ENCODE measurements at places on chromosomes 2 and 18. TPM values are rescaled to one million over a fixed set of nuclear protein-coding genes. Genes with fewer than 3 reads are reported as not detected.

Gene SDC1
- total RNA-seq, result not detected

GRCh38 chr18:40653682-40654081 is 1301.4 kb upstream of the PIK3C3 start:
- DNase-seq, result no peak

GRCh38 chr2:55581874-55582547 is 35.4 kb downstream of the PPP4R3B start:
- no peak for DNase-seq

Gene CCBE1
- total RNA-seq, result not detected

- no peak for DNase-seq
These were observed 63.9 kb downstream of the PRKRA start for GRCh38 chr2:178386986-178387597.

Gene SP140
- 27.5 TPM for total RNA-seq

DNA sequence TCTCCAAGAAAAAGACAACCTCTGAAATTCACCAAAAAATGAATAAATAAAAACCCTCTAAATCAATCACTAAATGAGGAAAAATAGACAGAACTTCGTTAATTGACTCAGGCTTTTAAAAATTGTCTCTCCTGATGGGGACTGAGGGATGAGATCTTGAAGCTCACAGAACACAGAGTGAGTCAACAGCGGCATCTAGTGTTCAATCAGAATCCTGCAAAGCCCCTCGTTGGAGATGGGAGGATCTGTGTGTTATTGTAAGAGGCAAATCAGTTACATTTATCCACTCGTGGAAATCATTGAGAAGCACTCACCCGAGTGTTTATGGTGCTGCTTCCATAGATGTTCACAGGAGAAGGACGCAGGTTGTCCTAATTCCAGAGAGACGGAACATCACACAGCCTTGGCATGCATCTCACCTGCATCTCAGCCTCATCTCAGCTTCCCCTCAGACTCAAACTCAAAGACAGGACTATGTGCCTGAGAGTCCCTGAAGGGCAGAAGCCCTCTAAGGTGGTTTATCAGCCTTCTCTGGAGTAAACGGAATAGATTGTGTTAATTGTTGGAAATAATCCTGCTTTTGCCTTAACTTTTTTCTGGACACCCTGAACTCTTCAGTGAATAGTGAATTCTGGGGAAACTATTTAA is 82.0 kb downstream of the MREG start:
- peak; percentile 49 for DNase-seq

GRCh38 chr2:10775831-10776230 is 36.8 kb downstream of the PDIA6 start:
- DNase-seq, result no peak

DNA sequence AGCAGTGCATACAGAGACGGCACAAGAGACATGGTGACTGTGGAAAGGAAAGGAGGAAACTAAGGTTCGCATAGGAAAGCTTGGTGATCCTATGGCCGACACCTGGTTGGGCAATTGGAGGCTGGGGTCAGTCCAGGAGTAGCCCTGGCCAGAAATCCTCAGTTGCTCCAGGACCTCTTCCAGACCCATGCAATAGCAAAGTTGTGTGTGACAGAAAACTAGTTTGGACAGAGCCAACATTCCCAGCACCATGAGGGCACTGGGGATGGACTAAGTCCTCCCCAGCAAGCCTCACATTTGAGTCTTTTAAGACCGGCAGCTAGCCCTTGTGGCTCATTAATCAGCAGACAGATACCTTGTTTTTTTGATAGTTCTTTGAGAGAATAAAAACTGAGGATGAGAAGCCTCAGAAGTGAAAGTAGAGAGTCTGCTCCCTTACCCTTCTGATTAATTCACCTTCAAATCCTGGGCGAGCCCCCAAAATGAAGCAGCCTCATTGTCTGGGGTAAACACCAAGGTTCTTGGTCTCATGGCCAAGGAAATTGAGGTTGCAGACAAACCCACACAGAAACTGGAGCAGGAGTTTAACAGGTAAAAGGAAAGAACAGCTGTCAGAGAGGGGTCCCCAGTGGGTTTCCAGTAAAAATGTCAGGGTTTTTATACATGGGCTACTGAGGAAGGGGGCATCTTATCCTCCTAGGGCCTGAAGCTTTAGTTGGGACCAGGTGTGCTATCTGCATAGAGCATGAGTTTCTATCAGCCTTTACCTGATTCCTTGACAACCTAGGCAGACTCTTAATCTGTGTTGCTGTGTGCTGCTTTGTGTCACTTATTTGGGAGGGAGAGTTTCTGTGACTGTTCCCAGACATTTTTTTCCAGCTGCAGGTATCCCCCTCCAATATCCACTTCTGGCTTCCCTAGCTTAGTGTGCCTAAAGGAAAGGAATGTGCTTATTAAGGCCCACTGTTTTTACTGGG is 39.1 kb downstream of the STK17B start:
- DNase-seq, result peak; percentile 39

GRCh38 chr18:24491927-24492834 is 31.7 kb downstream of the HRH4 start:
- DNase-seq, result no peak

DNA sequence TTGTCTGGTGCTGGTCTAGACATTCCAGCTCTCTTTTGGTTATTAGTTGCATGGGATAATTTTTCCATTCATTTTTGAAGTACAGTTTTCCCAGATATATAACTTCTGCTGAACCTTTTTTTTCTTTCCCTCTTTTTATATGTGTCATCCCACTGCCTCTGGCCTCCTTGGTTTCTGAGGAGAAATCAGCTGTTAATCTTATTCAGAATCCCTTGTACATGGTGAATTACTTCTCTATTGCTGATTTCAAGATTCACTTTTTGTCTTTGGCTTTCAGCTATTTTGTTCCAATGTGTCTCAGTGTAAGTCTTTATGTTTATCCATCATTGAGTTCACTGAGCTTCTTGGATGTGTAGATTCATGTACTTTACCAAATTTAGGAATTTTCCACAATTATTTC is 99.7 kb downstream of the ARHGEF4 start:
- DNase-seq, result no peak

DNA sequence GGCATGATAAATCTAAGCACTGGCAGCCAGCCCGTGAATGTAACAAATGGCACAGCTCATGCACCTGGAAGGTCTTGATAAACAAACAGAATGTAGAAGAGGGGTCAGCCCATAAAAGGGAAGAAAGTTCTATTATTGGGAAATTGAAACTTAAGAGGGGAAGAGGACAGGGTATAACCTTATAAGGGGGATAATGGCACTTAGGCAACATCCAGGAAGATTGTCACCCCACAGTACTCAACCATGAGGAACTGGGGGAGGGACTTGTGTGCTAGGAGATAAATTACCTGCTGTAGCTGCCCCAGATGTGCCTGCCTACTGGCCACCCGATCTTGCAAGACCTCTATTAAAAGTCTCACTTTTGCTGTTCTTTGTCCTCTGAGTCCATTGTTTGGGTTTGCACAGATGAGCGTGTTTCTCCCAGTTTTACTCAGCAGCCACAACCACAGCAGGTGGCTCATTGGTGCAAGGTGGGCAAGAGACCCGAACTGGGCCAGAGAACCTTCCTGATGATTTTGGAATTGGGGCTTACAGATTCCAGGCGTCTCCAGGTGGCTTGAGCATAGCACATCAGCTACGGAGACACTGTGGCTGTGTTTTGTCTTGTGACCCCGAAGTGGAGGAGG is 79.0 kb upstream of the TAF1B start:
- no peak for DNase-seq

Gene ACVR1C
- total RNA-seq, result 3.3 TPM

DNA sequence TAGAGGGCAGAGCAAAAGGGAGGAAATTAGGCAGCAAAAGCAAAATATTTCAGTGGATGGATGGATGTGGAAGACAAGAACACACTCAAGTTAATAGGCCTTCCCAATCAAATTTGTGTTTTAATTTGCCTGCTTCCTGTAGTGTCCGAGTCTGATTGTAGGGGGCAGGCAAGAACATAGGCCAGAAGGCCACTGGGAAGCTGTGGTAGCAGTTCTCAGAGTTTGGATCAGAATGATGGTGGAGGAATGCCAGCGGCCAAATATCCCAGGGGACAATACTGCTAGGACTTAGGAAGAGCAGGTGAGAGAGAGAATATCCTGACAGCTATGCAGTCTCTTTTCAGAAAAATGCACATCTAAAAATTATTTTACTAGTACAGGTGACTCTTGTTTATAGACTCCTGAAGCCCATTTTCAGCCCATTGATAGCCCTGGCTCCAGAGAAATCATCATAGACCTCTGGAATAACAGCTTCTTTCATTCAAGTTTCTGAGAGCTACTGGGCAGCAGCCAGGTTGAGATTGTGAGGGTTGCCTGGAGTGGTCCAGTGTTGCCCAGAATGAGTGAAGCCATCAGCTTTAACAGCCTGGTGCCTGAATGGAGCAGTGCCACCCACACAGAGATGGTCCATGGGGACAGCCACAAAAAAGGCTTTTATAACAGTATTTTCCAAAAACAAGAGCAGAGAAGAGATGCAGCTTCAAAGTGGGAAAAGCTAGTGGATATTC is 19.1 kb upstream of the SERPINE2 start:
- no peak for DNase-seq

Gene MGAT4A
- total RNA-seq, result 291 TPM

DNA sequence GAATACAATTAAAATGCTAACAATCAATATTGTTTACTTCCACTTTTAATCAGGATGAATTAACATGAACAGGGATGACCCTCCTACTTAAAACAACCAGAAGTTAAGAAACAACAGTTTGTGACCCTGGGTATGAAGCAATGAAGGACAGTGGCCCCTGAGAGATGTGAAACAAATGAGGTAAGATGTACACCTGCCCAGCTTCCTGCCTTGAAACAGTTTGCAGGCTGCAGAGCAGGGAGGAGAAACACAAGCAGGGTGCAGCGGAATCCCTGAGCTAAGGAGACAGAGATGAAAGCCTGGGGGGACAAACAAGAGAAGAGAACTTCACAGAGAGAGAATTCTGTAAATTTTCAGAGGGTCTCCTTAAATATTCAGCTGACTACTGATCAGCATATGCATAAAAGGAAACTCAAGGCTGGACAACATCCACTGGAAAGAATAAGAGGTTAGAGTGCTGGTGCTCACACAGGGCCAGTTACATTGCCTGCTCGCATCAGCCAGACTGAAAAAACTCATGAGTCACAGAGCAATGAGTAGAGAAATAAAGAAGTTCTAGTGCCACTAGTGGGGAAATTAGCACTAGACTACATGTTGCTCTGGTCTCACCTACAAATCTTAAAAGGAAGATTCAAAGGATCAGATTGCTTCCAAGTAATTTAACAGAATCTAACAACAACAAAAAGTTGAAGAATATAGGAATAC is 106.4 kb downstream of the PID1 start:
- no peak for DNase-seq

- DNase-seq, result no peak
These were observed 307.8 kb downstream of the CYP26B1 start for GRCh38 chr2:71839826-71840225.

Gene IL37
- total RNA-seq, result not detected

GRCh38 chr2:160054984-160055725 is 7.3 kb downstream of the PLA2R1 start:
- no peak for DNase-seq

DNA sequence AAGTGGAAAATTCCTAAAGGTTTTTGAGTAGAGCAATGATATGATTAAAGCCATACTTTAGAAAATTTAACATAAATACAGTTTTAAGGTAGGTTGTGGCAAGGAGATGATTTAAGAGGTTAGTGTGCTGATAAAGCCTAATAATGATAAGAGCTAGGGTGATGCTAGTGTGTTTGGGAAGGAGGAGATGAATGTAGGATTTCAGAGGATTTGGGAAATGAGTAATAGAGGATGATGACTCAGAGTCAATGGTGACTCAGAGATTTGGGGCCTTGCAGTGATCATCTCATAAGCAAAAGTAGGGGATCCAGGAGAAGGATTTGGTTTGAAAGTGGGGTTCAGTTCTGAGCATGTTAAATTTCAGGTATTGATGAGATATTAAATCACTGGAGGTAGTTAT is 23.3 kb downstream of the STAMBP start:
- DNase-seq, result no peak

Gene GALNT3
- total RNA-seq, result 3.2 TPM

GRCh38 chr18:6741232-6741663 is 11.7 kb downstream of the ARHGAP28 start:
- no peak for DNase-seq

- no peak for DNase-seq
These were observed 203.9 kb downstream of the TCF4 start for GRCh38 chr18:55384115-55384514.

Gene SIX3
- total RNA-seq, result not detected

Gene MPP4
- total RNA-seq, result not detected

- no peak for DNase-seq
These were observed 50.8 kb downstream of the NCK2 start for GRCh38 chr2:105795575-105795934.

GRCh38 chr2:200814276-200814815 is 2.6 kb downstream of the BZW1 start:
- no peak for DNase-seq

DNA sequence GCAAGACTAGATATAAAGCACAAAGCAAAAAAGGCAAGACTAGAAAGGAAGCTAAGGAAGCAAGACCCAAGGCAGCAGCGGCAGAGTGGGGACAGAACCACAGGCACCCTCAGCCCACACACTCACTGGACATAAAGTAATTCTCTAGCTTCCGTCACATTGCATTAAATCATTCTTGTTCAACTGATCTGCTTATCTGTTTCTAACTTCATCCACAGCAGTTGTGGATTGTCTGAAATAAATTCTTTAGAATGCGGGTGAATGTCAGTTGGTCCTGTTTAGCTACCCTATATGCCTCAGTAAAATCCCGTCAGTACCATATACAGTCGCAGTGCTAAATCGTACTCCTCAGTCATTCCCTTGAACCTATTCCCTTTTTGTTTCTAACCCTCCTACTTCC is 183.2 kb upstream of the SLC39A10 start:
- no peak for DNase-seq

Gene SLC4A3
- total RNA-seq, result 0.19 TPM

Gene TUBA3D
- not detected for total RNA-seq

GRCh38 chr18:22268641-22269128 is 99.3 kb downstream of the GATA6 start:
- no peak for DNase-seq

- DNase-seq, result no peak
These were observed 155.5 kb upstream of the ACVR2A start for GRCh38 chr2:147689220-147689909.

DNA sequence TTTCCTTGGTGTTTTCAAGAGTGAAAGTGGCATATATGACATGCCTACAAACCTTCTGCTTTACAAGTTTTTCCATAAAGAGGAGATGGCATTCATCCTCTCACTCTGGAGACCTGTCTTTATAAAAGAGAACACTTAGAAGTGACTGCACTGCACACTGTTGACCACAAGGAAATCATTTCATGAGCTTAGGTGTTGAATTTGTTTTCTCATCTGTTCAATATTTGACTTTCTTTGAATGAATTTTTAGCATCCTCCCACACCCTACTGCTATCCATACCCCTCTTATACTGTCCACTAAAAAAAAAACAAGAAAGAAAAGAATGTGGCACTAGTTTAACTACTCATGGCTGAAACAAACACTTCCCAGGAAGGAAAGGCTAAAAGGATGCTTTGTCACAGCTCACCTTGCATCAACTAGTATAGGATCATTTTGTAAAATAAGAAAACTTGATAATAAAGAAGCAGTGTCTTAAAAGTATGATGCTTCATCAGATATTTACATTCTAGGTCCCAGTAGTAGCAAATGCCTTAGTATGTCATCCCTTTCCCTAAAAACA is 83.0 kb downstream of the ACVR1 start:
- no peak for DNase-seq

Measured in naive thymus-derived CD8-positive, alpha-beta T cell (primary cell).